ENCODE measurements at places on chromosomes 1 and 21.

DNA sequence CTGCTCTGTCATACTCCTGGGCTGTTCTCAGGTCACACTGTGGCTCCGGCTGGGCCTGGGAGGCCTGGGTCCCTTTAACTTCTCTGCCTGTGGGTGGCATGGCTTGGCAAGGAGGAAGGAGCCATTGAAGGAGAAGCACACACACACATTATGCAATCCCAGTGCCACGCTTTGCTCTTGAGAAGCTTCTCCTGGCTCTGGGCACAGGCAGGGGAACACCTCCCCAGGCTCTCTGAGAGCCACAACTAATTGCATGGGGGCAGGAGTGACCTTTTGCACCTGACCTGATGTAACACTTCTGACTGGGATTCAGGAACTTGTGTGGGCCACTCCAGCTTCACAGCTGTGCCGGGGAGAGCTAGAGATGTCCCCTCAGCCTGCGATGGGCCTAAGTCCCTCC, 23.1 kb downstream of the LGR6 start:
- DNase-seq = no peak

DNA sequence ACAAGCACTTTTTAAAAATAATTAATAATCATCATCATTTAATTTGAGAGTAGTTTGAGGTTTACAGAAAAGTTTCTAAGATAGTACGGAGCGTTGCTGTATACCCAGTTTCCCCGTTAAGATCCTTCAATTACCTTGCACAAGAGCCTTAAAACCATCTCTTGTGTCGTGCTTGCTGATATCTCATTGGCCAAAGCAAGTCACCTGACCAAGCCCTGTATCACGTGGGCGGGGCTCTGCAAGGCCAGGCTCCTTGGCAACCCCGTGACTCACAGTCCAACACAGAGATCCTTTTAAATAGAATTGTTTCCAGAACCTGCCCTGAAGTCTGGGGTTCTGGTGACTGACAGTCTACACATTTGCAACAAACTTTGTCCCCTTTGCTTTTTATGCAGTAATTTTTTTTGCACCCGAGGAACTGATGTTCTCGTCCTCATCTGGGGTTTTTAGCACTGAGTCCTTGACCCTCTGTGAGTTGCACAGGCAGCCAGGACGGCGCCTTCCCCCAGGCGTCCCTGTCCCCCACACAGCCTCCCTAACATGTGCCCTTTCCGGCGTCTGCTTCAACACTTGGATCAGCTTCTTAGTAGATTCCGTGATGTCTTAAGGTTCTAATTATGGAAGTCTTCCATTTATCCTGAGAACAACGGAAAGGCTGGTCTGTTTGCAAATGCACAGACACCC, 183.3 kb upstream of the TMEM51 start:
- DNase-seq = no peak

DNA sequence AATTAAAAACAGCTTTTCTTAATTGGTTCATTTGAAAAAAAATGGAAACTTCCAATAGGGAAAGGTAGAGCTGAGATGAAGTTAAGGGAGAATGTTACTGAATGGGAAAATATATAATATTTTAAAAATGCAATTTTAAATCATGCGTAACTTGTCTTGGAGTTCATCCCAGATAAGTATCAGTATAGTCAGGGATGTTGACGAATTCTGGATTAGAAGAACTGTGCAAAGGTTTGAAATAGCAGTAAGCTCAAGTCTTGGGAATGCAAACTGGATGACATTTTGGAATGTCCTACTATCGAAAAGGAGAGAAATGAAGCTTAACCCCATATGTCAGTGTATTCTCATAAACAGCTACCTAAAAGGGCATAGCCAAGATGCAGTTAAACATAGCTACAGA, 4.0 kb upstream of the ST6GALNAC3 start:
- DNase-seq = no peak

DNA sequence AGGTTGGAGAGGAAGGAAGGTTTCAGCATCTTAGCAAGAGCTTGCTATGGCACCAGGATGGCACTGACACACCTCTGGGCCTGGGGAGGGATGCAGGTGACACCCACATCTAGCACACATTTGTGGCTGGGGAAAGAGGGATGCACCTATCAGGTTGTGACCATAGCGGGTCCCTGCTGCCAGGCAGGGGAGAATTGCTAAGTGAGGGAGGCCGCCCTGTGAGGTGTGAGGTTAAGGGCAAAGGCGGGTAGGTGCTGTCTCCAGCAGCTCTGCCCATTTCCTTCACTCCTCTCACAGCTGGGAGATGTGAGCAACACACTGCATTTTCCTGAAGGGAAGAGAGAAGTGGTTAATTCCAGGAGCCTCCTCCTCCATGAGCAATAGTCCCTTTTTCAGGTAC, 83.2 kb upstream of the TLR5 start:
- no peak for DNase-seq

- DNase-seq = no peak
Measured at GRCh38 chr1:209622841-209623829, 29.1 kb downstream of the LAMB3 start.

GRCh38 chr1:53249706-53250105, 11.4 kb upstream of the MAGOH start:
- no peak for DNase-seq

- no peak for DNase-seq
Measured at GRCh38 chr21:15333136-15333710, 268.4 kb upstream of the NRIP1 start.

DNA sequence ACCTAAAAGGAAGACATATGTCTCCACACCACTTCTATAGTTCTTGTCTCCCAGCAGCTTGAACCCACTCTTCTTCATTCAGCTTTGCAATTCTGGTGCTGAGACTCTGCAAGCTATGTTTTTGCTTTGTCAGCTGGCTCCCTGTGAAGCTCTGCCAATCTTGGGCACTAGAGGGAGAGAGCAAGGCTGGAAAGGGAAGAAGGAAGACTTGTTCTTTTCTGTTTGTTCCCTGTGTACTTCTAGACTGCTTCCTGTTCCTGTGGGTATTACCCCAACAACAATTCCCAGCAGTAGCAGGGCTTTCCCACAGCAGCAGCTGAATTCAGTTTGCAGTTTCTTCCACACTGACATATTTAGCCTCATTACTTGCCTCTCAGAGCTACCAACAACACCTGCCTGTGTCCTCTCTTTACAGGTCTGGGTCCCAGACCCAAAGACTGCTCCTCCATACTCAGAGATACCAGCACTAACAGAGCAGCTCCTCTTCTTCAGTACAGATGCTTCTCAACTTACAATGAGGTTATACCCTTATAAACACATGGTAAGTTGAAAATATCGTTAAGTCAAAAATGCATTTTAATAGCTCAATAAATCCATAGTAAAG, 275.2 kb upstream of the NEGR1 start:
- no peak for DNase-seq

DNA sequence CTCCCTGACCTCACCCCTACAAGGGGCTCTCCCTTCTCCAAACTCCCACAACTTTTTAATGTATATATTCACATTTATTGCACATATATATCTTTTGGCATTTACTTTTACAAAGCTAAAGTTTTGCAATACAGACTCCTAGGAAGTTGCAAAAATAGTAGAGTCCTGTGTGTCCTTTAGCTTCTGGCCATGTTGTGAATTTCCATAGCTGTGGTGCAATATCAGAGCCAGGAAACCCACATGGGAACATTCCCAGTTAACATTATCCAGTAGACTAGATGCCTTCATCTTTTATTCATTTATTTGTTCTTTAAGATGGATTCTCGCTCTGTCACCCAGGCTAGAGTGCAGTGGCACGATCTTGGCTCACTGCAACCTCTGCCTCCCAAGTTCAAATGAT, 343.0 kb downstream of the PCP4 start:
- DNase-seq = no peak

- DNase-seq = no peak
Measured at GRCh38 chr1:196649990-196650389, 1.9 kb upstream of the CFH start.

- no peak for DNase-seq
Measured at GRCh38 chr1:204618148-204618760, 67.3 kb downstream of the LRRN2 start.

DNA sequence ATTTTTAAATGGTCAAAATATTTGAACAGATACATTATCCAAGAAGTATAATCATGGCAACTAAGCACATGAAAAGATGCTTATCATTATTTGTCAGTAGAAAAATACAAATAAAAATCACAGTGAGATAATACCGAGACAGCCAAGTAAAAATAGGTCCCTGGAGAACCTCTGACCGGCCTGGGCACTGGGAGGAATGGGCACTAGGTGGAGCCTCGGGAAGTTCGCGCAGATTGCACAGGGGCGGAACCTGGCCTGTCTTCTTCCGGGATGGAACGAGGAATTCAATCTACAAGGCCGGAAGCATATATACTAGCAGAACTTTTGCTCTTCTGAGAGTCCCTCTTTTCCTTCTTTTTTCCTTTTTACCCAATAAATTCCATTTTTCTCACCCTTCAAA, 148.5 kb upstream of the CHRM3 start:
- no peak for DNase-seq
